ENCODE measurements at places on chromosomes 11 and 22.

DNA sequence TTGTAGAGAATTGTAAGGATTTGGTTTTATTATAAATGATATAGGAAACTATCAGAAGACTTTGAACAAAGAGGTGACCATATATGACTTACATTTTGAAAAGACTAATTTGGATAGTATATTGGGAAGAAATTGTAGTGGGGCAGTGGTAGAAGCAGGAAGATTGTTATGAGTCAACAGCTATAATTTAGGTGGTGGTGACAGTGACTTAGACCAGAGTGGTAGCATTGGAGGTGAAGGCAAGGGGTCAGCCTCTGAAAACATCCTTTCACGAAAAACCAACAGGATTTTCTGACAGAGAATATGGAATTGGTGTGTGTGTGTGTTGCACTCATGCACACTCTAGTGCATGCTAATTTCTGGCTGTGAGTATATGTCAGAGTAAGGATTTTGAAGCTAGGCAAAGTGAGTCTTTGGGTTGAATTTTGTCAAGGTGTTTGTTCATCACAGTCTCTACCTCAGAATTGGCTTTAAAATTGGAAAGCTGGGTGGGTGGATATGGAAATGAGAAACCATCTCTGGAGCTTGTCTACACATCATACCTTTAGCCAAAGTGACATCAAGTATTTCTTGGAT lies 8.2 kb upstream of the HBE1 start:
- no peak for DNase-seq

- no peak for DNase-seq
Measured at GRCh38 chr11:47518212-47518964, 34.5 kb downstream of the CELF1 start.

- no peak for DNase-seq
Measured at GRCh38 chr11:60396799-60397198, 540 bp downstream of the MS4A14 start.

GRCh38 chr11:118947091-118947490 lies 9.0 kb upstream of the UPK2 start:
- no peak for DNase-seq

DNA sequence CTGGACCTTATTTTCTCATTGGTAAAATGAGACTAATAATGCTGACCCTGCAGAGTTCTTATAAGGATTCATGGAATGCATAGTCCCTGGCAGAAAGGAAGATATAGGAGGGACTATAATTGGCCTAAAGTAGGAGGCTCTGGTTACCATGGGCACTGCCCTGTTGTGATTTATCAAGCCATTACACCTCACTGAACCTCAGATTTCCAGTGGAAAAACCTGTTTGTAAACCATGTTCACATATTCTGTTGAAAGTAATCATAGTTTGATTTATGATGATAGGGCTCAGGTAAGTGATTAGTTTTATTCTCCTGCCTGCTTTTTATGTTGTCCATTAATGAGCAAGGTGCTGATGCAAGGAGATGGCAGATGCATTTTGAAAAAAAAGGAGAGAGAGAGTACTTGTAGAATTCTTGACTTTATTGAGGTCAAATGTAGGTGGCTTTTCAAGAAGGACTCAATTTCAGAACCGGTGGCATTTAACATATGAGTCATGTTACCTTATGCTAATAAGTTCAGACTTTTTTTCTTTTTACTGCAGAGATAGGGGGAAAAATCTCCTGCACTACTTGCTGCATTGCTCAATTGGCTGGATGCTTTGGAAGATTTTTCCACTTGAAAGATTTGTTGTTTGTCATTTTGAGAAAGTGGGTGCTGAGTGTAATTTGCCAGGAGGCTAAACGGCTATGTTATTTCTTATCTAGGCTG lies 14.6 kb downstream of the NF2 start:
- no peak for DNase-seq

- no peak for DNase-seq
Measured at GRCh38 chr11:78344676-78345075, 72.9 kb downstream of the GAB2 start.

DNA sequence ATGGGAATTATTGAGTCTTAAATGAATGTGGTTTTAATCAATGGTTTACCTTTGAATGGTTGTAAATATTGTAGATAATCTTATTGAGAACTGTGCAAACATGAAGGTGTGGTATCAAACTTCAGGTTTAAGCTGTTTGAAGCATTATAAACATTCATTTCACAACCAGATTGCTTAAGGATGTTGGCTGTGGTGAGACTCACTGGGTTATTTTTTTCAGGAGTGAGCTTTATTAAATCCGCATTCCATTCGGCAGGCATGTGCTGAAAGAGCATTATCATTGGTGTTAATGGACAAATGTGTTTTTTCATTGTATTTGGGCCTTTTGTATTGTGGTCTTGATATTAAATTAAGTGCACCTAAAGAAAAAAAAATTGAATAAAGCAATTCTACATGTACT lies 9.7 kb downstream of the MMP3 start:
- no peak for DNase-seq

GRCh38 chr11:8323161-8323935 lies 59.7 kb upstream of the LMO1 start:
- DNase-seq: no peak

DNA sequence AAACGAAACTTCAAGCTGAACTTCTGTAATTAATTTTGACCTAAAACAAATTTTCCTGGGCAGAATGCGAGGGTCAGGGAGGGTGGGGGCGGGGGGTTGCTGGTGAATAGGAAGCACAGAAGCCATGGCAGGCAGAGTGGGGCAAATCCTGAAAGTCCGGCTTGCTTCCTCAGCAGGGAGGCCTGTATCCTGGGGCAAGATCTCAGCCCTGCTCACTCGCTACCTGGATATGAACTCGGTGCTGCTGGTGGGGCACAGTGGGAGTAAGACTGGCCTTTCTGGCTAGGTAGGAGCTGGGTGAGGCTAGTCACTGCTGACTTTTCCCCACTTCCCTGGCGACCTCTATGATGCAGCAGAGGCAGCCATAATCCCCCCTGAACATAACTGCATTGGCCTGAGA lies 168.9 kb upstream of the CHORDC1 start:
- no peak for DNase-seq

DNA sequence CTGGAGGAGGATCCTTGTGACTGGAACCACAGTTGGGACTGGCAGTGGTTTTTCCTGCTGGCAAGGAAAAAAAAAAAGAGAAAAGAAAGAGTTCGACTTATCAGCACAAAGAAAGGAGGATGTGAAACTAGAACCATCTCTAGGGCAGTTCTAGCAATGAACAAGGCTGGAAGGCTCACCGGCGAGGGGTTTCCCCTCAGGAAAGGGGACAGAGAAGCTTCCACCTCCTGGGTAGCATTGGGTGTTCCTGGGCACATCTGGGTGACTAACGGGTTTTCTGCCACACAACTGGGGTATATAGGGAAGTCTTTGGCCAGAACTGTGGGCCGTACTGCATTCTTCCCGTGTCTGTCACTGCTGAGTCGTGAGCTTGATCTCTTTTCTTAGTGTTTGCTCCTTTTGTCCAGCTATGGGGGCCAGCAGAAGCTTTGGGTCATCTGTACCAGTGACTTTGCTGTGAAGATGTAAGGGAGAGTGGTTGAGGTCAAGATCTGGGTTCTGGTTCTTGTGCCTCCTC lies 109.4 kb upstream of the OR4B1 start:
- DNase-seq: no peak

- no peak for DNase-seq
Measured at GRCh38 chr11:4826425-4826824, 5.3 kb downstream of the OR51F2 start.

DNA sequence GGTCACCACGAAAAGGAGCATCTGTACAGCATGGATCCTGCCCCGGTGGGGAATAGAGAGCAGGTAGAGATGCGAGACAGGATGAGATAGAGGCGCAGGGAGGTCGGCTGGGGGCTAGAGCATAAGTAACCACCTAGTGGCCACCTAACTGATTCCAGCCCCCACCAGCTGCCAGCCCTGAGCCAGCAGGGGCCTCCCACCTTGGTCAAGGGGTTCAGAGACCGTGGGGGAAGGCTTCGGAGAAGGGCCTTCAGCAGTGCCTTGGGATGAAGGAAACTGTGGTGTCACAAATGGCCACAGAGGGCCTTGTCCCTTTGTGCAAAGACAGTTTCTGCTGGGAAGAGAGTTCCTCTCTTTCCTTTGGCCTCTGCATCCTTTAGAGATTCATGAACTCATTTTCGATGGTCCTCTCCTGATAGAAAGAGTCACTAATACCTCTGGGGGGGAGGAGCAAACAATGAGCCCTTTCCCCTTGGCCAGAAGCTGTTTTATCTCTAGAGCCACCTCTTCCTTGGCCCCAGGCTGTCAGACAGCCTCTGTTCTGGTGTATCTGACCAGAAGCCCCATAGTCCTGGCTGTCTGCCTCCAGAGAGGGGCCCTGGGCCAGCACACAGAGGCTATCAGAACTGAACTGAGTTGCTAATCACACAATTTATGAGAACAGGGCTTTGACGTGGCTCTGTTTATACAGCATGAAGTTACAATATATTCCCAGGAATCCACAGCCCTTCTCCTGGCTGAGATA lies 146.0 kb downstream of the PARVA start:
- no peak for DNase-seq

DNA sequence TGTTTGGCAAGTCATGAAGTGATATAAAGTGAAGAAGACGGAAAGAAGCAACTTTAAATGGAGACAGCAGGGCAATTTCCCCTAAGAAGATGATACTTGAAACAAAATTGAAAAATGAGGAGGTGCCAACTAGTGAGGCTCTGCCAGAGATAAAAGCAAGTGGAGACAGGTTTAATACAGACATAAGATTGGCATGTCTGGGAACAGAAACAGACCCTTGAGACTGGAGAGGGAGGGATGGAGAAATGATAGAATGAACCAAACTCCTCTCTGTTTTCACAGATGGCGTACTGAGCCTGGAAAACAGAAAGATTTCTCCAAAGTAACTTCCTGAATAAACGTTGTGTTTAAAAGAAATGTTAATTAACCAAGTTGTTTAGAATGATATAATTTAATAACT lies 354.5 kb upstream of the ANO5 start:
- no peak for DNase-seq

- DNase-seq: no peak
Measured at GRCh38 chr11:19349340-19350025, 108.7 kb upstream of the E2F8 start.

Measured in stimulated activated CD4-positive, alpha-beta T cell treated with anti-CD3 and anti-CD28 coated beads, TNF-alpha, amount 100 ng/mL, for 1 hour (primary cell).